ENCODE measurements at places on chromosomes 1 and 21.

DNA sequence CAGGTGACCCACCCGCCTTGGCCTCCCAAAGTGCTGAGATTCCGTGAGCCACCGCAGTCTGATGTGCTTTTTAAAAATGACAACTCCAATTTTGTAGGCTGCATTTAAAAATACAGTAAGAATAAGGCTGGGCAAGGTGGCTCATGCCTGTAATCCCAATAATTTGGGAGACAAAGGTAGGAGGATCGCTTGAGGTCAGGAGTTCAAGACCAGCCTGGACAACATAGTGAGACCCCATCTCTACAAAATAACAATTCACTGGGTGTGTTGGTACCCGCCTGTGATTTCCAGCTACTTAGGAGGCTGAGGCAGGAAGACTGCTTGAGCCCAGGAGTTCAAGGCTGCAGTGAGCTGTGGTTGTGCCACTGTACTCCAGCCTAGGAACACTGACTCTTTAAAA, 23.4 kb downstream of the SLC19A2 start:
- no peak for DNase-seq

GRCh38 chr1:159206110-159206509, 1.4 kb downstream of the ACKR1 start:
- DNase-seq: no peak

DNA sequence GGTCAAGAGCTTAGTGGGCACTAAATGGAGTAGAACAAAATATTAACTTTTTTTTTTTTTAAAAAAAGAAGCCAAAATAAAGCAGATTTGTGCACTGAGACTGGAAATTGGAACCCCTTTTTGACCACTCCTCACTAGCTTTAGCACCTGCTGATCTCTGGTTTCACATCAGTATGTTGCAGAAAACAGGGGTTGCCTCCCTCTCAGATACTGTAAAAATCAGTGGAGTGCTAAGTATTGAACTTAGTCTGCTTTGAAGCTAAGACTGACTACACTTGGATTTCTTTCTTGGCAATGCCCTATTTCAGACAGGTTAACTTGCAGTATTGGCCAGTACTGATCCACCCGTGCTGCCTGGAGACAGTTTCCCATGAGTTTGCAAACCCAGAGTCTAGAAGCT, 2.7 kb upstream of the KIAA0040 start:
- DNase-seq: no peak

- no peak for DNase-seq
These were observed 2.6 kb upstream of the ABCB10 start for GRCh38 chr1:229561141-229561540.

DNA sequence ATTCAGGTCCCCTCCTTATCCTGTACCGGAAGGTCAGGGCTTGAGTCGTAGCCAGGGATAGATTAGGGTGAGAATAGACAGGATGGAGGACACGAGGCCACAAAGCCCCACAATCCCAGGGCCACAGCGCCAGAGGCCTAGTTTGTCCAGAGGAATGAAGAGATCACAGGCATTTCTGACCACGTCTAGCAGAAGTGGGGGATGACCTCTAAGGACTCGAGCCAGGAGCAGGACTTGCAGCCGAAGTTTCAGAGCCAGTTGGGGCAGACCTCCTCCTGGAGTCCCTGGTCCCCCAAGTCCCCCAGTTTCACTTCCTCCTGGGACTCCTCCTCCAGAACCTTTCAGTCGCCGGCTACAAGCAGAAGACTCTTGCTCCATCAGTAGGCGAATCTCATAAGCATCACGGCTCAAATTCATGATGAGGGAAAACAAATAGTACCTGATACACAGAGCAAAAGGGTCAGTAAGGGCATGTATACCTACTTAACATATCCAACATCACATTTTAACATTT, 2.3 kb upstream of the ITGA10 start:
- DNase-seq: no peak

GRCh38 chr1:39183503-39184353, 20.8 kb upstream of the MACF1 start:
- DNase-seq: peak; percentile 84

- DNase-seq: no peak
These were observed 89.3 kb downstream of the SIM2 start for GRCh38 chr21:36788120-36788638.

DNA sequence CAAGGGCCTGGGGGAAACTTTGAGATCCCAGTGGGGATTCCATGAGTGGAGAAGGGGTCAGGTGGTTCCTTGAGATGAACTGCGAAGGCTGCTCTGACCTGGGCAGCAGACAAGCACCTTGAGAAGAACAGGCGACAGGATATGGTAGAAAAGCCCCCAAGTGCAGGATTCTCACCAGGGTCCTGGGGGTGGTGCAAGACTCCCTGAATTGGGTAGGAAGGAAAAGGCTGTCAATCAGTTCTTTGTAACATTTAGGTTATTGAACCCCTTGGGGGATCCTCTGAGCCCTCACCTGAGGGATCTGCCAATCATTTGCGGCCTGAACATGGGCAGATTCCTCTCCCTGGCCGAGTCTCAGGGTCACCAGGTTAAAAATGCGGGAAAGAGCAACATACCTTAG, 2.4 kb upstream of the PRAMEF12 start:
- no peak for DNase-seq
